HT1080 (cell line): ENCODE measurements at places on chromosomes 16 and 17. TPM values are rescaled to one million over a fixed set of nuclear protein-coding genes. Genes with fewer than 3 reads are reported as not detected.

The PIK3R6 gene
- not detected in 2 replicates for total RNA-seq

The CDRT15 gene
- not detected in 2 replicates for total RNA-seq

The GRIN2A gene
- total RNA-seq = 0.73 TPM in 1 of 2 replicates, not detected in the other

The CHTF18 gene
- total RNA-seq = 41.6 and 45.6 TPM in 2 replicates

DNA sequence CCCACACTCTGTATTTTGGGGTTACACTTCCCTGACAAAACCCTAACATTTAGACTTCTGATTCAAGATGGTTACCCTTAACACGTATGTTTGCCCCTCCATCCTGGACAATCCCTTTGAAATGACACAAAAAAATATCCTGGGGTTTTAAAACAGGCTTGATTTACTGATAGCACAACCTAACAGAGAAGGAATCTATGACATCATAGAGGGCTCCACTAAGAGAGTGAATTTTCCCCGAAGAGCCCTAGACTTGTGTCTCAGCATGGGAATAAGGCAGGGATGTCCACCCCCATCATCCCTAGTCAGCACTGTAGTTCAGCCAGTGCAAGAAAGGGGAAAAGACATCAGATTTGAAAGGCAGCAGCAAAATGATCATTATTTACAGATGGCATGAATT, 15.8 kb upstream of the SRCIN1 start:
- DNase-seq = no peak

- DNase-seq = no peak
These were observed 4.7 kb upstream of the BEAN1 start for GRCh38 chr16:66422366-66422765.
